NCI-H1092 (cell line): ENCODE measurements at places on chromosomes 1 and 21.
A peak's percentile ranks its signal among the peaks of the same experiment; 100 is the strongest.

- DNase-seq = no peak
Measured at GRCh38 chr1:58782178-58783089, 1.4 kb downstream of the JUN start.

GRCh38 chr1:198598796-198599321 is 40.0 kb upstream of the PTPRC start:
- no peak for DNase-seq

- DNase-seq = peak; percentile 5
Measured at GRCh38 chr1:84387480-84388163, 10.7 kb upstream of the DNASE2B start.

GRCh38 chr1:169892927-169893644 is 610 bp downstream of the SCYL3 start:
- peak; percentile 10 for DNase-seq

DNA sequence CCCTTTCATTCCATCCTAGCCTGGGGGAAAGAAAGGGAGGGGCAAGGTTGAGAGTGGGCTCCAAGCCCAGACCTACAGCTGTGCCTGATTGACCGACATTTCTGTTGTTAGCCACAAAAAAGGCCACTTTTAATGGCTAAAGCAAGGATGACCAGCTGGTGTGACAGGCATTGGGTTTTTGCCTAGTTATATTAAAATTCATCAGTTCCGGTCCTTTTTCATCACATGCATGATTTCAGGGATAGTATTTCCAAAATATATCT is 192.3 kb downstream of the ZNF326 start:
- no peak for DNase-seq

DNA sequence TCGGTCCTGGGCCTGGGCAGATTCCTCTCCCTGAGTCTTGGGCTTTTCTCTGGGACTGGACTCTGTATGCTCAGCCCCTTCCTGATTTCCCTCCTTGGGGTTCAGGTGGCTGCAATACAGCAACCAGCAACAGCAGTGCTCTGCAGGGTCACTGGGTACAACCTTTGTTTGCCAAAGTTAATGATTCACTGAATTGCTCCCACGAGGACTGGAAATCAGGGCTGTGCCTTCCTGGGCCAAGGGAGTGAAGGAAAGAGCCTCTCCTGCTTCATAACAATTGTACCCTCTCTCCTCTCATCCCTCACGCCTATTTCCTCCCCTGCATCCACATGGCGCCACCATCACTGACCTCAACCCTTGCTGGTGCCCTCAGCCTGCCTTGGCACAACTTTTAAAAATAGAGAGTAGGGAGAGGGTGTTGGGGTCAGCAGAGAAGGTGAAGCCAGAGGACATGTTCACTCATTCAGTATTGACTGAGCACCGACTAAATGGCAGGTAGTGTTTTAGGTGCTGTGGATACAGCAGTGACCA is 52.8 kb upstream of the GOLT1A start:
- peak; percentile 9 for DNase-seq

DNA sequence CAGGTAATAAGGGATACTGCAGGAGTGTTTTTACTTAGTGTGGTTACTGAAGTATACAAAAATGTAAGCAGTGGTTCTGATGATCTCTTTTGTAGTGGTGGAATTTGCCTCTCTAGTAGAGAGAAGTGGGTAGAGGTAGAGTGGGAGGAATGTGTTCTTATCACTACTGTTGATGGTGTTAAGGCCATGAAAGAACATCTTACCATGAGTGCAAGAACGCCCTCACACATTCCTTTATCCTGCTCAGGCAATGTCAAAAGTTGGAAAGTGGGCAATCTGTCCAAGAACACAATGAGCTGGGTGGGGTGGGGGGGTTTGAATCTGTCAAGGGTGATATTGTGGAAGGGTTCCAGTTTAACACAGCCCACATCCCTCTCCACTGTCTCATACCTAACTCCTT is 78.6 kb downstream of the TTLL7 start:
- no peak for DNase-seq

DNA sequence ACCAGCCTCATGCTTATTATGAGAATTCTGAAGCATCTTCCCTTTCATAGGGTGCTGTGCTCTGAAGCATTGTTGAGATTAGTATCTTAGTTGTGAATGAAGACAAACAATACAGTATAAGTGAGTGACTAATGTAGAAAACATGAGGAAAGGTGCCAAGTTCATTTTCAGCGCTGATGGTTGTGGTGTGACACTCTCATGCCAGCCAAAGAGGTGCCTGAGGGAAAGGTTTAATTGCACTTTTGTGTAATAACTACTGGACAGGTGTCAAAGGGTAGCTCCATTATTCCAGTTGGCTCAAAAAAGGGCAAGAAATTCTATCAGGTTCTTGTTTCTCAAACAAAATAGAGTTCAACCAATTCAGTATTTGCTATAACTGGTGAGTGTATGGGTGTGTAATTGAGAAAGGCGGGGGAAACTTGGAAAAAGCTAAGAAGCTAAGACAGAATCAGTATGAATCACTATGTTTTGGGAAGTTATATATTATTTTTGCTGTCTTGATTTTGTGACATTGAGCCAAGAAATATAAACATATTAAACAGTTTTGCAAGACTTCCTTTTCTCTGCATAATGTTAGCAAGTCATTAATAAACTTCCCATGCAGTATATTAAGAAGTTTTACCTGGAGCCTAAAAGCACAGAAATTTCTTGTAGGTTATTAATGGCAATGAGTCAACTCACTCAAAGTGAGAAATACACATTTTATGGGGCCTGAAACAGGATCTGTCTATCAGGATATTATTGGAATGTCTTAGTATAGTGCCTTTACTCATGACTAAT is 31.8 kb downstream of the KCNK2 start:
- DNase-seq = no peak

GRCh38 chr1:44437107-44437716 is 32.2 kb downstream of the RNF220 start:
- no peak for DNase-seq

DNA sequence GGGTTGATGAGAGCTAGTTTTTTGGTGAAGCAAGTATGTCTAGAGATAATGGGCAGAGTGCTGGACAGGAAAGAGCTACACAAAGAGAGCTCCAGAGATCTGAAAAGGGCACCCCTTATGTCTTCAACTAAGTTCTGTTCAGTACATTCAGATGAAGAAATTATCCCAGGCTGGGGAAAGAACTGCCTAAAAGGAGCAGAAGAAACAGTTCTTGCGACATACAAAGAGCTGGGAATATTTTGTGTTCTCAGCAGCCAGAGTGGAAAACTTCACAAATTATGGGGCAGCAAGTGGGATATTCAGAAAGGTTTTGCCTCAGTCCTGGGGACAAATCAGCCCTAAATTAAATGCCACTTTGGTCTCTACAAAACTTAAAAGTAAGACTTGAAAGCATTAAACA is 17.4 kb upstream of the CCN1 start:
- DNase-seq = no peak

DNA sequence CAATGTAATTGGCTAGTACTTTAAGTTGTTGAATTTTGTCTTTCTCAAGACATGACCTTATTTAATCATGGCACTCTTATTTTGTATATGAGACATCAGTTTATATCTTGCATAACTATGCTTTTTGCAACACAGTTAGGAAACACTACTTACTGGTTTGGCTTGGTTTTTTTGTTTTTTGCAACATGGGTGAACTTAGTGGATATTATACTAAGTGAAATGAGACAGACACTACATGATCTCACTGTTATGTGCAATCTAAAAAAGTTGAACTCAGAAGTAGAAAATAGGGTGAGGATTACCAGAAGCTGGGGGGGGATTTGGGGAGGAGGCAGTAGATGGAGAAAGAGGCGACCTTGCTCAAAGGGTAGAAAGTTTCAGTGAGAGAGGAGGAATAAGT is 132.1 kb downstream of the PLA2G4A start:
- DNase-seq = no peak

GRCh38 chr1:203120325-203121153 is 7.0 kb upstream of the ADORA1 start:
- DNase-seq = no peak

DNA sequence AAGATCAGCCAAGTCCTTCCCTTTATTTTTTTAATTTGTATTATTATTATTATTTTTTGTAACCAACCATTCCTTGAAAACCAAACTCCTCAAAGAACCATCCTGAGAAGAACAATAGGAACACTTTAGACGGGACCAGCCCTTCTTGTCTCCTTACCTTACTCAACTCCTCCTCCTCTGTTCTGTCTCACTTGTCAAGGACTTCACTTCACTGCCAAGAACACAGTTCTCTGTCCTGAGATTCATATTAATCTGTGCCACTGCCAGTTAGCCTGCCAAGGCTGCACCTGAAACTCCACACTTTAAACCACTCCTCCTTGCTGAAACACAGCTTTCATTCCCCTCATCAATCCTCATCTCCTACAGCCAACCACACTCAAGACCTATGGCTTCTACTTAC is 73.8 kb upstream of the ATP1A1 start:
- no peak for DNase-seq

DNA sequence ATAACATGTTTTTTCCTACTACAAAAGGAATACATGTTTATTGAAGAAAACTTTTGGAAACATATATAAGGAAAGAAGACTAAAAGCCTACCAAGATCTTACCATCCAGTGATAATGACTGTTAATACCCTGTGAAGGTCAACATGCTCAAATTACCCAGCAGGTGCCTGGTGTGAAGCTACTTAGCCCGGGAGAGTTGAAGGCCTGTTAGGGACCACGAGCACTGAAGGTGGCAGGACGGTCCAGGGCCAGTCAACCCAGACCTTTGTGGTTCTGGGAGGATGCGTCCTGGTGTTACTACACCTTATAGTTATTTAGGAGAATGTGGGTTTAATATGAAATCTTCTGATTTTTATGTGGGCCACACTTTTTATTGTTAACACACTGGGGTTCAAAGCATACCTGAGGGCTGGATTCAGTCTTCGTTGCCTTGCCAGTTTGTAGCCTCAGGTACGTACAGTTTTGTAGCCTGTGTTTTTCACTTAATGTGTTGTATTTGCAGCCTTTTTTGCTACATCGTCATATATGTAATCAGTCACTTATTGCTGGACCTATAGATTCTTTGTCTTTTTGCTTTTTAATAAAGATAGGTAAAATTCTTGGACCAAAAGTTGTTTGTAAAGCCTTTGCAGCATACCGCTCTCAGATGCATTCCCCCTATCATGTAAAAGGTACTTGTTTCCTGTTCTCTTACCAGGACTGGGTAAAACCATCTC is 9.8 kb downstream of the ITSN1 start:
- DNase-seq = no peak

GRCh38 chr1:161730050-161730564 is 8.8 kb downstream of the FCRLB start:
- no peak for DNase-seq

- DNase-seq = no peak
Measured at GRCh38 chr1:172390301-172390682, 30.2 kb upstream of the C1orf105 start.

- DNase-seq = no peak
Measured at GRCh38 chr1:87508247-87508787, 179.6 kb downstream of the LMO4 start.

DNA sequence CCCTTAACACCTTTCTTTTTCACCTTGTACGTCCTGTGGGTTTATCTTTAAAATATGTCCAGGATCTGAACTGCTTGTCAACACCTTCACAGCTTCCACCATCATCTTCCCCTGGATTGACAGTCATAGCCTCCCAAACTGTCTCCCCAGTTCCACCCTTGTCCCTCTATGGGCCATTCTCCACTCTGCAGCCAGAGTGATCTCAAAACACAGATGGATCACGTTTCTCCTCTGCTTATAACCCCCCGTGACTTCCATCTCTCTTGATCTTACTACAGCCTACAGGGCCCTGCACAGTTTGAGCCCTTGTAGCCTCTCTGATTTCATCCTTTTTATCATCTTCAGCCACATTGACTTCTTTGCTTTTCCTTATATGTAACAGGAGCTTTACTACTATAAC is 4.3 kb downstream of the INSRR start:
- no peak for DNase-seq

- DNase-seq = peak; percentile 86
Measured at GRCh38 chr1:7667625-7668218, 103.4 kb upstream of the VAMP3 start.

- no peak for DNase-seq
Measured at GRCh38 chr1:27538793-27539192, 48.8 kb upstream of the WASF2 start.

GRCh38 chr1:157110003-157110402 is 10.4 kb upstream of the ETV3L start:
- DNase-seq = no peak

DNA sequence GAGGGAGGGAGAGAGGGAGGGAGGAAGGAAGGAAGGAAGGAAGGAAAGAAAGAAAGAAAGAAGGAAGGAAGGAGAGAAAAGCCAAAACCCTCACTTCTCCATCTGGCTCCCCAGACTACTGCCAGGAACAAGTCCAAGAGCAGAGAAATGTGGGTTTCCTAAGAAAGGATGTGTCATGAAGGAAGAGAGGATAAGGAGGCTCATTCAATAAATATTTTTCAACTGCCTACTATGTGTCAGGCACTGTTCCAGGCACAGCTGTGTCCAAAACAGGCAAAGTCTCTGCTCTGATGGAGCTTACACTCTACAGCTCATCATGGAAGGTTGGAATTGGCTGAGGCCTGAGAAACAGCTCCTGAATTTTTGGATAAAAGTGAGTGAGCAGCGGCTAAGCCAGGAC is 42.6 kb upstream of the ATP2B4 start:
- DNase-seq = no peak

GRCh38 chr1:212957546-212957945 is 7.2 kb downstream of the VASH2 start:
- no peak for DNase-seq

DNA sequence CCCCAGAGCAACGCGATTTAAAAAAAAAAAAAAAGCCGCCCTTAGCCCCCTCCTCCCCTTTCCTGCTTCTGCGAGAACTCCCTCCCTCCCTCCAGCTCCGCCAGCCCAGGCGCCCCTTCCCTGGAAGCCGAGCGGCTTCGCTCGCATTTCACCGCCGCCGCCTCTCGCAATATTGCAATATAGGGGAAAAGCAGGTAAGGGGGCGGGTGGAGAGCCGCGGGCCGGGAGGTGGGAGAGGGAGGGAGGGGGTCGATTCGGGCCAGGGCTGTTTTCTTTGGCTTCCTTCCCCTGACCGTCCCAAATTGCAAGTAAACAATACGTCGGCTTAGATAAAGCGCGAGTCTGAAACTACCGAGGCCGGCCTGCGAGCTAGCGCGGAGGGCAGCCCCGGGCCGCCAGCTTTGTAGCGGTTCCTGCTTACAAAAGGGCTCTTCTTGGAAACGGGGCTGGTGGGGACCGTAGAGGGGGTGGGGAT is 408 bp downstream of the LMO4 start:
- peak; percentile 50 for DNase-seq

DNA sequence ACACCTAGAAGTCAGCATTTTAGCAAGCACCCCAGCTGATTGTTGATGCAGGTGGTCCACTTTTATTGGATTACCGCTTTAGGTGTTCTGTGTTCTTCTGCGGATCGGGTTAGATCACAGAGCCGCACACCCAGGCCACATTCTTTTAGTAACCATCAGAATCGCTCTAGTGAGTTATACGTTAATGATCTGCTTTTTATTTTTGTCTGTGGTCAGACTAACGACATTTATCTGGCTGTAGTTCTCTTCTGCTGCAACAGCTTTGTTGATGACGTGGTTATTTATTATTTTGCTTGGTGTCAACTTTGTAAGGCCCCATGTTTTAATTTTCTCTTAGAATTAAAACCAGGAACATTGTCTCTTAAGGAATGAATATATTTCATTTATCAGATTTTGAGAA is 18.2 kb downstream of the SCCPDH start:
- DNase-seq = no peak

- no peak for DNase-seq
Measured at GRCh38 chr1:167221126-167221737, 546 bp downstream of the POU2F1 start.

- DNase-seq = no peak
Measured at GRCh38 chr1:80462006-80462405, 1338.7 kb upstream of the ADGRL2 start.

GRCh38 chr1:108610073-108610472 is 50.2 kb downstream of the EEIG2 start:
- peak; percentile 89 for DNase-seq

- no peak for DNase-seq
Measured at GRCh38 chr1:160177667-160178066, 12.7 kb upstream of the CASQ1 start.
